ENCODE measurements at places on chromosomes 11 and 22.

- no peak for DNase-seq
These were observed 144.8 kb downstream of the WNT7B start for GRCh38 chr22:45832180-45832579.

- no peak for DNase-seq
These were observed 29.3 kb downstream of the LINC01488 start for GRCh38 chr11:69510471-69511357.

GRCh38 chr11:129386795-129387397 lies 11.2 kb downstream of the BARX2 start:
- no peak for DNase-seq

DNA sequence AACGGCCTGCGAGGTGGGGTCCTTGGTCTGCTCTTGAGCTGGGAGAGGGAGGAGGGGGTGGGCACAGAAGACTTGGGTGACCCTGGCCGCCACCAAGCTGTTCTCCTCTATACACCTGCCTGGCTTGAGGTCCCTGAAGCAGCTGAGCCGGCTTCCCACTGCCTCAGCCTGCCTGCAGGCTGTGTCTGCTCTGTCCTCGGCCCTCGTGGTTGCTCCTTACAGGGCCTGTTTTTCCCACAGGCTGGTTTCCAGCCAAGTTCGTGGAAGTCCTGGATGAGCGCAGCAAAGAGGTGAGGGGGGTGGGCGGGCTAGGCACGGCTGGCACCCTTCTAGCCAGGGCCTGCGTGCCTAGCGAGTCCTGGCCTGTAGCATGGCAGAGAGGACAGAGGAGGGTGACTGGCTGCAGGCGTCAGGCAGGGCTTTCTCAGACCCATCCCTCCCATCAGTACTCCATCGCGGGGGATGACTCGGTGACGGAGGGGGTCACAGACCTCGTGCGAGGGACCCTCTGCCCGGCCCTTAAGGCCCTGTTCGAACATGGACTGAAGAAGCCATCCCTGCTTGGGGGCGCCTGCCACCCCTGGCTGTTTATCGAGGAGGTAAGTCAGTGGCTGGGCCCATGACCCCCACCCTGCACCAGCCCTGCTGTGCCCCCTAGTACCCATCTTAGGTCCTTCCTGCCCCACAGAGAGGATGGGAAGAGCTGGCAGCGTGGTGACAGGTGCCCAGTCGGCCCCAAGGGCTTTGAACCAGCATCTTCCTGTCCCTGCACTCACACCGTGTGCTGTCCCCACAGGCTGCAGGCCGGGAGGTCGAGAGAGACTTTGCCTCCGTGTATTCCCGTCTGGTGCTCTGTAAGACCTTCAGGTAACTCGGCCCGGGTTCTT lies 37.7 kb downstream of the SGSM3 start:
- DNase-seq, result no peak

GRCh38 chr11:128519338-128519737 lies 68.0 kb downstream of the ETS1 start:
- no peak for DNase-seq

DNA sequence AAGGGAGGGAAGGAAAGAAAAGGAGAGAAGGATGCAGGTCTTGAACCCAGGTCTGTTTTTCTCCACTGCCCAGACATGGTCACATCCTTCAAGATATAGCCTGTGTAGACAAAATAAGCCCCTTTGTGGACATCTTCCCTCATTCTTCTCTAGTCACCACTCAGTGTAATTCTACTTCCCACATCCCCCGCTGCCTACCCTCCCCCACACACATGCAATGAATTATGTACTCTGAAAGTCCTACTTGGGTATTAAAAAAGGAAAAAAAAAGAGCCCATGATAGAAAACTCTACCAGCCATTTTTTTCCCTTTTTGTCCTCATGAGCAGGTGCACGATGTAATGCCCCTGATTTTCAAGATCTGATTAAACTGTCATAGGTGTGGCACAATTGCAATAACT lies 346.0 kb downstream of the MN1 start:
- no peak for DNase-seq

GRCh38 chr11:118241764-118242098 lies 10.4 kb downstream of the MPZL3 start:
- no peak for DNase-seq

GRCh38 chr22:31193092-31193491 lies 19.0 kb upstream of the LIMK2 start:
- peak; percentile 26 for DNase-seq

DNA sequence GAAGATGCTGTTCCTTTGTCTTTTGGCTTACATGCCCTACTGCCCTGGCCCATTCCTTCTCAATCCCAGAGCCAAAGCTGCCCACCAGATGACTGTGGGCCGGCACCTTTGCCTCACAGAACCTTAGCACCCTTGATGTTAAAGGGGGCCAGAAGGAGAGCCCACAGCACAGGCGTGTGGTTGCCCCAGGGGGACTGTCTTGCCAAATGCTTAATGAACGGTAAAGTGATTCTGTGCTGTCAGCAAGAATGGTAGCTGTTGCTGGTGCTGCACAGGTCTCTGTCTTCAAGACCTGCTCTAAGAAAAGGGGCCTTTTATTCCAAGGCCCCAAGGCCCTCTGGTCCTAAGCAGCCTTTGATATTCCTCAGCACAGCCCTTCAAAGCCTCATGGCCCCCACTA lies 113.3 kb downstream of the MORC2 start:
- no peak for DNase-seq

DNA sequence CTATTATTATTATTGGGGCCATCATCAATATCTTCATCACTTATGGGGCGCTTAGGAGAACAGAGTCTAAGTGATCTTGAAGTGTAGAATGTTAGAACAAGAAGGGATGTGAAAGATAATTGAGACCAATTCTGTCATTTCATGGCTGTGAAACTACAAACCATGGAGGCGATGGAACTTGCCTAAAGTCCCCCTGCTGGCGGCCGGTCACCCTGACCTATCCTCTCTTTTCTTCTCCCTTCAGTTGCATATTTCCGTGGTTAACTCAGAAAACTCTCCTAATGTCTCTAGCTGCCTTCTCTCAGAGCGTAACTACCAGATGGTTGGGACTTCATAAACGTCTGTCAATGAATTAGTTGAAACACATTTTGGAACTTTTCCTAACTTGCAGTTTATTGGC lies 6.6 kb upstream of the OR4B1 start:
- DNase-seq, result no peak

- DNase-seq, result no peak
These were observed 115.6 kb upstream of the ZBED5 start for GRCh38 chr11:10973416-10973815.

GRCh38 chr11:101880222-101880621 lies 34.6 kb upstream of the CEP126 start:
- no peak for DNase-seq

- DNase-seq, result no peak
These were observed 7.5 kb upstream of the MYH9 start for GRCh38 chr22:36395055-36395849.

DNA sequence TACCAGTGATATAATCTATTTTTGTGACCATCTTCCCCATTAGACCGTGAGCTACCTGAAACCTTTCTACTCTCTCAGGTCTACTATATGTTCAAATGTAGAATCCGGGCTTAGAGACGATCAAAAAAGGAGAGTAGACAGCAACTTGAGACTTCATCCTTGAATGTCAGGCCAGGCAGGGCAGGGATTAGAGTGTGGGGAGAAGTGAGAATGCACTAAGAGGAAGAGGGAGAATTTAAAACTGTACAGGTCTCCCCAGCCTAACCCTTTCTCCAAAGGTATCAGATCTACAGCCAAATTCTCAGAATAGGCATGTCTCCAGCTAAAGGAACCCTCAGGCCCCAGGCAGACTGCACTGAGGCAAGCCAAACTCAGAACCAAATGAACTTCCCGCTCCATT lies 935 bp downstream of the LAMTOR1 start:
- no peak for DNase-seq

DNA sequence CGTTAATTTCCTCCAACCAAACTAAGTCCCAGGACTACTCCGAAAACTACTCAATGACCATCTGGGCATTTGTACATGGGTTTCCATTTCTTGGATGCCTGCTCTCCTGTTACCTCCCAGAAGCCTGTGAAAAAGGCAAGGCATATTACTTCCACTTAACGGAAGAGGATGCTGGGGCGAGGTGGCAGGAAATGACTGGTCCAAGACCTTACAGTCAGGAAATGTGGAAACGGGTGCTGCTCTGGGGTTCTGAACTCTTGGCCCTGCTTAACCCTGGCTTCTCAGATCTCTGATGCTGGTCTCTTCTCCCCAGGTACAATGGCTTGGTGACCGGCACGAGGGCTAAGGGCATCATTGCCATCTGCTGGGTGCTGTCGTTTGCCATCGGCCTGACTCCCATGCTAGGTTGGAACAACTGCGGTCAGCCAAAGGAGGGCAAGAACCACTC lies 12.9 kb downstream of the ADORA2A start:
- DNase-seq, result no peak

- DNase-seq, result no peak
These were observed 114.6 kb upstream of the SESN3 start for GRCh38 chr11:95345651-95346050.

- no peak for DNase-seq
These were observed 247.1 kb downstream of the MIAT start for GRCh38 chr22:26904483-26904882.

- peak; percentile 54 for DNase-seq
These were observed 20.6 kb upstream of the PLEKHB1 start for GRCh38 chr11:73625696-73626318.

GRCh38 chr11:93704237-93704636 lies 37.1 kb downstream of the TAF1D start:
- no peak for DNase-seq

- DNase-seq, result no peak
These were observed 14.2 kb upstream of the FAM83F start for GRCh38 chr22:39980596-39980995.

- no peak for DNase-seq
These were observed 1.6 kb downstream of the SPON1 start for GRCh38 chr11:13963949-13964770.

DNA sequence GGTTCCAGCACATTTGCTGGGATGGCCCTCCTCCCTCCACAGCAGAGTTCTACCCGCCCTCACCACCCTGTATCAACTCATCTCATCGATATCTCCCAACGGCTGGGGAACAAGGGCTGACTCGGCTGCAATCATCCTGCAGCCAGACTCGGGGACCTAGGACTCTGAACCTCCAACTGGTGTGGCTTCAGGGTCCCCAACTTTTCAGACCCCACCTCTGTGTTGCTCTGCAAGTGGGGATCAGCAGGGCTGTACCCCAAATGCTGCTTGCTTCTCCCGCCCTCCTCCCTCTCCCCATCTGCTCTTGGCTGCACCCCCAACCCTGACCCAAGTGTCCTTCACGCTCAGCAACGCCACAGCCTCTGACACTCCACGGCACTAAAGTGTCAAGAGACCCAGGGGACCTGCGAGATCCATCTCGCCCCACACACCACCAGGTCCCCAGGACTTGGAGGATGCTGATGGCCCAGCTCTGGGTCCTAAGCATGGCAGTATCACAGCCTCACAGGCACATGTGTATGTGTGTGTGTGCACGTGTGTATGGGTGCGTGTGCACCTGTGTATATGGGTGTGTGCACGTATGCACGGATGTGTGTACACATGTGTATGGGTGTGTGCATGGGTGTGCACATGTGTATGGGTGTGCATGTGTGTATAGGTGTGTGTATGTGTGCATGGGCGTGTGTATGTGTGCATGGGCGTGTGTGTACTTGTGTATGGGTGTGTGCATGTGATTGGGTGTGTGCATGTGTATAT lies 26.4 kb downstream of the KCNQ1 start:
- DNase-seq, result no peak

GRCh38 chr11:67611704-67612587 lies 5.2 kb downstream of the NDUFV1 start:
- no peak for DNase-seq

DNA sequence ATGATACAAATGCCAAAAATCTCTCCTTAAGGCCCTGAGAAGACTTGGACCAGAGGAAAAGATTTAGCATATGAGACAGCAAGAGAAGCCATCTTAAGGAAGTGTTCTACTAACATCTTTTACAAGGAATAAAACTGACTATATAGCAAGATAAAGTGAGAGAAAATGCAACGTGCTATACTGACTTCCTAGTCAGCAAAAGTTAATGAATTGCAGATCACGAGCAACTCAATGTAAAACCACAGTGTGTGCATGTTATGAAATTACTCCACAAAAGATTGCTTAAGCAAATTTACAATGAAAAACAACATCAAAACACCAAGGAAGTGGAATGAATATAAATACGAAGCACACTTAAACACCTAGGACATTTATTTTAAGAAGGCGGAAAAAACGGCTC lies 187.5 kb downstream of the CADM1 start:
- DNase-seq, result no peak

DNA sequence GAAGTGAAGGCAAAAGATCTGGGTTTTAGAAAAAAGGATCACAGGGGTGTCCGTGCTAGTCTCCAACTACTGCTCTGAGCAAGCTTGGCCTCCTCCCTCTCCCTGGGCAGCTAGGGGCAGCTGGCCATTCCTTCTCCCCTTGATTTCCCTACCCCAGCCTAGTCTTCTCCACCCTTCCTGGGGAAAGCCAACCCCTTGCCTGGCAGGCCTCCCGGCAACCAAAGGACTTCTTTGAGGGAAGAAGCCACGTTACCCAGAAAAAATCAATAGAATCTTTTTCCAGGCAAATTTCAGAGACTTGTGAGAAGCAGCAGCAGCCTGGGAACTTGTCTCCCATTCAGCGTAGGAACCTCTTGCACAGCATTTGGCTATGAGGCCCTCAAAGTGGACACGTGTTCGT lies 91.5 kb downstream of the MIAT start:
- peak; percentile 45 for DNase-seq

DNA sequence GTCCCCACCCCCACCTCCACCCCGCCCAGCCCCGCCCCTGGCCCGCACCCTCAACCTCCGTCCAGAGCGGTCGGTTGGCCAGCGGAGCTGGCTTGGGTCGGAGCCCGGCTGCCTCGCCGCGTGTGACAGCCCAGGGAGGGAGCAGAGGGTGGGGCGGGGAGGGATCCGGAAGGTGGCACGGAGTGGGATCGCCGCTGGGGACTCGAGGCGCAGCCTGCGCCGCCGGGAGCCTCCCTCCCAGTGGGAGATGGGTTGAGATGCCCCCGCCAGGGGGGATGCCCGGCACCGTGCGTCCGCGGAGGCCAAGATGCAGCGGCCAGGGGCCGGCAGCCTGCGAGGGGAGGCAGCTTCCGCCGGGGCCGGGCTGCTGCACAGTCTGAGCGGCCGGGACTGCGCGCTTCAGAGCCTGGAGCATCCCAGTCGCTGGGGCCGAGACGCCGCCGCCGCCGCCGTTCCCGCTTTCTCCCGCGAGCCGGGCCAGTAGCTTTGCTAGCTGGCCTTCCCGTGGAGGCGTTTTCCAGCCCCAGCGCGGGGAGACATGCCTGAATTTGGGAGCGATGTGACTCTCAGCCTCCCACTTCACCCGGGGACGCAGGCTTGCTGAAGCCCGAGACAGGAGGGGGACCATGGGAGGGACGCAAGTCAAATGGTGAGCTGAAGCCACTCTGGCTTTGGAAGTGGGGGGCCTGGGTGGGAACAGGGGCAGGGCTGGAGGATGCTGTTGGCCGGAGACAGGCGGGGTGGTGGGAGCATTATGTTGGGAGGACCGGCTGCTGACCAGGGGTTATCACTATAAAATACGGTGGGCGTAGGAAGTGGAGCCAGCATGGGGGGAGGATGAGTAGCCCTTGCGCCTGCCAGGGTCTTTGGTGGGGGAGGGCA lies 40.2 kb downstream of the DIXDC1 start:
- peak; percentile 66 for DNase-seq

Data from anterior cingulate cortex (tissue), 58 donors.